ENCODE measurements at places on chromosomes 3 and 15.

GRCh38 chr3:4865714-4866113, 113.5 kb upstream of the BHLHE40 start:
- no peak for DNase-seq

DNA sequence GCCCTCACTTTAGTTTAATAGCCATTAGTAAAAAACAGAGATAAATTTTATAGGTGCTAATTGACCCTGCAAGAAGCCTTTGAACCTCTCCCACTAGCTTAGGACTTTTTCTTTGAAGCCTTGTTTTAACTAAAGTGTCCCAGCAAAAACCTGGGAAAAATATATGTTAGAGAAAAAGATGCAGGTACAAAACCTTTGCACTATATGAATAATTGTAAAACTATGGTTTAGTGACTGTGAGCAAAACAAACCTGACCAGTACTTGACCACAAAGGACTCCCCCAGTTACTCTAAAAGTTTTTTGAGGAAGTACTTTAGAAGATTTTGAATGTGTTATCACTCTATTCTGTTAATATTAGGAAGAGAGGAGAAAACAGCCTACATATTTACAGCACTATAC, 123.3 kb upstream of the TP63 start:
- no peak for DNase-seq

DNA sequence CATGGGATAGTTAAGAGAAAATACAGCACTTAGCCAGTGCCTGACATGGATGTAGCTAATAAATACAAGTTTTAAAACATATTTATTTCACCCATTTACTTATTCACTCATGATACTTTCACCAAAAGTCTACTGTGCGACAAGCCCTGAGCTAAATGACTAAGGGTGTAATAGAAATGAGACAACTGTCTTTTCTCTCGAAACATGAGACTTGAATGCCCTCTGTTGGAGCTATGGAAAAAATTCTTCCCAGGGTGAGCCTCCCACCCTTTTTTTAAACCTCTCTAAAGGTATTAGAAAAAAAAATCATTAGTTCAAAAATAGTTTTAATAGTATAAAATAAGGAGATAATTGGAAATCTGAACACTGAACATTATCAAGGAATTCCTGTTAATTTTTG, 24.3 kb upstream of the RPL14 start:
- no peak for DNase-seq

DNA sequence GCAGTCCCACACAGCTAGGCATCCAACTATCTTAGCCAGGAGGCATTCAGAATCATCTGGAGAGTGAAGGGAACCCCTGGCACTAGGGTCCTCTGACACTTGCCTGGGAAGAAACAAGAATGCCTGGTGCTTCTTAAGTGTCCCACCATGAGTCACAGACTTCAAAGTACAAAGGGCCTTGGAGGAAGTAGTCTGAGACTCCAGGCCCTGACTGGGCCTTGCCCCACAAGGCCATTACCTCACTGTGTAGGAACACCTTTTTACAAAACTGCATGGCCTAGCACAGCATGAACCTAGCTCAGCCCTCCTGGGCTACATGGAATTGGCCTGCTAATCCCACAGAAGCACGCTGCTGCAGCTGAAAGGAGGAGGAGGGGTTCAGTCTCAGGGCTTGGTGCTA, 104.5 kb upstream of the SLCO2A1 start:
- DNase-seq, result no peak

- DNase-seq, result no peak
These were observed 103.7 kb downstream of the AQP9 start for GRCh38 chr15:58241872-58242271.

- no peak for DNase-seq
These were observed 103.7 kb downstream of the PDZRN3 start for GRCh38 chr3:73520931-73521461.

DNA sequence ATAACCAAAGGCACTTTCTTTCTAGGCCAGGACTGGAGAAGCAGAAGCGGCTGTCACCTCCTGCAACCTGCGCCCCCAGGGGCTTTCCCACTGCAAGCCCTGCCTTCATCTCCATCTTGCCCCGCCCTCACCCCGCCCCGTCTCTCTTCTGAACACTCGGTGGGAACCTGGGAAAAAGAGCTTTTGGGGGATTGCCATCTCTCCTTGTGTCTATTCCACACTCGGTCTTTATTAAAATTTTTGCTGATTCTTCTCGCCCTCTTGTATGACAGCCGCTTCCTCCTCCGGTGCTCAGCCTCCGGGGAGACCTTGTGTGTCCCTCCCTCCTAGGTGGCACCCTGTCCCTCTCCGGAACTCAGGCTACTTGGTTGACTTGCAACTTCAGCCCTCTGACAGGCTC, 41.9 kb upstream of the SPESP1 start:
- no peak for DNase-seq

GRCh38 chr15:62552444-62552843, 387.4 kb upstream of the C2CD4B start:
- DNase-seq, result no peak

GRCh38 chr15:36495456-36495991, 83.9 kb upstream of the CDIN1 start:
- DNase-seq, result no peak

GRCh38 chr3:34155666-34156065, 357.2 kb downstream of the PDCD6IP start:
- no peak for DNase-seq

DNA sequence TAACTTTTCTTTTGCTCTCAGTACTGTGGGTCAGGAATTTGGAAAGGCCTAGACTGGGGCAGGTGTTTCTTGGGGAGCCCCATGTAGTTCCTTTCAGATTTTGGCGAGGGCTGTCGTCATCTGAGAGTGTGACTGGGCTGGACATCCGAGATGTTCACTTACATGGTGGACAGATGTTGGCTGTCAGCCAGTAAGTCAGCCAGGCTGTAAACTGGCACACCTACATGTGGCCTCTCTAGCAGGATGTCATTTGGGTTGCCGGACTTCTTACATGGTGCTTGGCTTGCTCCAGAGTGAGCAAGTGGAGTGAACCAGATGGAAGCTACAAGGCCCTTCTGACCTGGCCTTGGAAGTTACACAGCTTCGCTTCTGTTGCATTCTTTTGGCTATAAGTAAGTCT, 20.7 kb downstream of the TATDN2 start:
- DNase-seq, result no peak

- no peak for DNase-seq
These were observed 22.5 kb downstream of the PLCL2 start for GRCh38 chr3:16907243-16907642.

DNA sequence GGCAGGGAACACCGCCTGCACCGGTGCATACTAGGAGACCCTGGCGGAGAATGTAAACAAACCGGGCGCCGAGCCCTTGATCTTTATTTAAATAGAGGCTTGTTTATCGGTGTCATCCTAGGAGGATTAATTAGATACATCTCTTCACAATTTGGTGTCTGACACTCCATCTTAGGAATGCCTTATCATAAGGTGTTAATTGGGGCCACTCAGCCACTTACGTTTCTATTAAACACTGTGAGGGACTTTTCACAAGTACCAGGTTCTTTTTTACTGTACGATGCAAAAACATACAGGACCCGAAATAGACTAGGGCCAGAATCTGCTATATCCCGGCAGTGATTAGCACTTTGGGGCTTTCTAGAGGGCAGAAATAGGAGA, 8.0 kb downstream of the EOMES start:
- DNase-seq, result no peak

GRCh38 chr3:72353236-72354128, 494.8 kb downstream of the SHQ1 start:
- DNase-seq, result no peak

- no peak for DNase-seq
These were observed 356.3 kb downstream of the FOXP1 start for GRCh38 chr3:71227270-71227661.

GRCh38 chr15:71114887-71115566, at the start of gene THSD4:
Gene THSD4, plus strand, starts transcription at chr15:71115471.
- peak; percentile 13 for DNase-seq

DNA sequence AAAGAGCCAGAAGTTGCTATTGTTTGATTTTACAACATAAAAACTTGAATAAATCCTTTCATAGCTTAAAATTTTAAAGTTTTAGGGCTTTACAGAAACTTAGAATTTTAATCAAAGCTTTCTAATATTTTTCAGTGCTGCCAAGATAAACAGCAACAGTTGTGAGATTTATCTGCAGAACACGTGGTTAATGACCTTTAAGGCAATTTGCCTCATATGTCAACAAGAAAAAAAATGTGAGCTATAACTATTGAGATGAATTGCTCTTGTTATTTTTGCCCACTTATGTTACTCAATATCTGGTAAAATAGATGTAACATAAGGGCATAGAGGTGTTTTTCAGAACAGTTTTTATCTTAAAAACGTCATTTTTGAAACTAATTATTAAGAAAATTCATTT, 96.7 kb upstream of the NECTIN3 start:
- no peak for DNase-seq

- DNase-seq, result no peak
These were observed 25.1 kb upstream of the HERC1 start for GRCh38 chr15:63858881-63859280.

GRCh38 chr15:28896951-28897350, 11.2 kb downstream of the APBA2 start:
- DNase-seq, result no peak
